DMS79 (cell line): ENCODE measurements at places on chromosomes 7 and 10.

- no peak for DNase-seq
These were observed 261.4 kb upstream of the ZWINT start for GRCh38 chr10:56622335-56622973.

DNA sequence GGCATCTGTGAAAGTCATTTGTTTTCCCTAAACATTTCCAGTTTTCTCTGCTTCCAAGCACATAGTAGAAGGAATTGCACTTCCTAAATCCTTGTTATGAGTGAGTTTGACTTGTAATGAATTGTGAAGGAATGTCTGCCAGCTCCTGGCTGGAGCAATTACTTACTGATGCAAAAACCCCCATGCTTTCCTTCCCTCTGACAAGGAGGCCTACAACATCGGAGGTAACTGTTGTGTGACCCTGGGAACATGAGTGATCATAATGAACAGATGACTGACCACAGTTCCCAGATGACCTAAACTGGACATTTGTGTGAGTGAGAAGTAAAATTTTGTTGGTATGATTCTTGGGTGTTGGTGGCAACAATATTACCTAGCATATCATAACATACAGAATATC is 21.4 kb upstream of the CPVL start:
- no peak for DNase-seq

GRCh38 chr7:72254455-72254854 is 157.7 kb downstream of the CALN1 start:
- DNase-seq, result no peak

- no peak for DNase-seq
These were observed 11.0 kb downstream of the CALHM2 start for GRCh38 chr10:103441206-103441605.

- DNase-seq, result no peak
These were observed 159.8 kb upstream of the ITGB1 start for GRCh38 chr10:33117816-33118215.

- DNase-seq, result no peak
These were observed 704.0 kb upstream of the LRRN3 start for GRCh38 chr7:110386913-110387312.

DNA sequence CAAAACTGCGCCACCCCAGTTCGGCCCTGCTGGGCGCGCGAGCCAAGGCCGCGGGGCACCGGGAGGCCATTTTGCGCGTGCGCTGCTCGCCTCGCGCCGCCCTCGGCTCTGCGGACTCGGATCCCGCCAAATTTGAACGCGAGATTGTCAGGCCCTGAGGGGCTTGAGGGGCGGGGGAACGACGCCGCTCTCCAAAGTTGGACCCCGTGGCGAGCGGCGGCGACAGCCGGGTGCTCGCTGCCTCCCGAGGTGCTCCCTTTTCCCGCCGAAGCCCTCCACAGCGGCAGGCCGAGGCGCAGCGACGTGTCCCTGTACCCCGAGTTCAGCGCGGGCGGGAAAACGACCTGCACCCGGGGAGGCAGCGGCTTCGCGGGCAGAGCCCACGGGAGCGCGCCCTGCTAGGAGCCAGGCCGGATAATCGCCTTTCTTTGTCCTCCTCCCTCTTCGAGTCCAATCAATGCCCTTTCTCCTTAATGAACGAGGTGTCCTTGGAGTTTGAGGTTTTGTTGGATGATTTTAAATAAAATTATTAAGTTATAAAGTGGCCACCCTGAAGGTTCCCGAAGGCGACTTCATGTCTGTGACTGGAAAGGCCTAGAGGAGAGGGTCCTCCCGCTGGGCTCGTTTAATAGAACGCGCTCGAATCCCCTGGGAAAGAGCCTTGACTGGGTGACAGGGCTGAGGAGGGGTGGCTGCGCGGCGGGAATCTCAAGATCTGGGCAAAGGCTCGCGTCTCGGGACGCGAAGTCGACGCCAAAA is 10.7 kb upstream of the SPAG6 start:
- no peak for DNase-seq

- peak; percentile 63 for DNase-seq
These were observed 62.3 kb downstream of the LAMB4 start for GRCh38 chr7:108067844-108068243.

DNA sequence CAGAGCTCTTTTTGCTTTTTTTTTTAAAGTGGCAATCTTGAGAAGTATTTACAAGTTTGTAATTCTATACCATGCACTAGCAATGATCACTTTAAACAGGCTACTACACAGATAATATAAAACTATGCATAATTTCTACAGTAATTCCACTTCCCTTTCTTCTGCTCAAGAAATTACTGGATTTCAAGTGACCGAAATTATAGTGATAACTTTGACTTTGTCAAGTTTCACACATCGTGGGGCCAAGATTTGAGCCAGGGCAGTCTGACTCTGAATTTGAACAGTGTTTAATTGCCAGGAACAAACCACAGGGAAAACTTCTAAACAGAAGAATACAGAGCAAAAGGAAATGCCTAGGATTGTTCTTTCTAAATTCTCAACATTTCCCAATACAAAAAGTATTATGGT is 288.3 kb upstream of the MKLN1 start:
- no peak for DNase-seq

- DNase-seq, result no peak
These were observed 171.7 kb downstream of the KLF6 start for GRCh38 chr10:3613318-3613717.
